ENCODE measurements at places on chromosomes 4 and X.

DNA sequence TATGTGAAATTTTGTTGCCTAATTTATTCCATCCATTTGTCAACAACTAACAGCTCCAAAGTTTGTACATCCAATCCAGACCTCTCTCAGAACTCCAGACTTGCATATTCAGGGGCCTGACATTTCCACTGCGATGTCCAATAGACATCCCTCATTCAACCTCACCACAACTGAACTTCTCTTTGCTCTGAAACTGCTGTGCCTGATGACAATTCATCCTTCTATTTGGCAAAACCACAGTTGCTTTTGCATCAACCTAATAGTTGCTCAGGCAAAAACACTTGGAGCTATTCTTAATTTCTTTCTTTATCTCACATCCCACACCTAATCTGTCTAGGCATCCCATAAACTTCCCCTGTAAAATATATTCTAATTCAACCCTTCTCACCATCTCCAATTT, 56.5 kb downstream of the ANTXR2 start:
- no peak for DNase-seq

GRCh38 chr4:113057891-113058290, 8.4 kb downstream of the ANK2 start:
- no peak for DNase-seq

DNA sequence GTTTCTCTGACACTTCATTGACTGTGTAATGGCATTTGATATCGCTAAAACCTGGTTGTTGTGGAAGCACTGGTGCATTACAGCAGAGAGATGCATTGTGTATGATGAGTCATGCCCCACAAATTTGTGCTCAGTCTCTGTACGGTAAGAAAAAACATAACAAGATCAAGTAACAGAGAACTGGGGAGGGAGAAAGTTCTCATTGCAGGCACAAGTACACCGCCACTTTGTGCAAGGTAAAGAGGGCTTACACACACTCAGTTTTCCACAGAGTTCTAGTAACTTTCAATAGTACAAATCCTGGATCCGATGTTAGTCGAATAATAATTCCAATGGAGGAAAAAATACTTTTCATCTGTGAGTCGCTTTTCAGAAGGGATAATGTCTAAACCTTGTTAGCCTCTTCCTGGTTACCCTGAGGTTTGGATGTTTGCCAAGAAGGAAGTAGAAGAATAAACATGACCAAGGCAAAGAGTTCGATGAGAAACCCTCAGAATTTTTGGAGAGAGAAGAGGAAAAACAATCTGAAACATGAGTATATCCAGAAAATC, 512.5 kb upstream of the SLIT2 start:
- no peak for DNase-seq

DNA sequence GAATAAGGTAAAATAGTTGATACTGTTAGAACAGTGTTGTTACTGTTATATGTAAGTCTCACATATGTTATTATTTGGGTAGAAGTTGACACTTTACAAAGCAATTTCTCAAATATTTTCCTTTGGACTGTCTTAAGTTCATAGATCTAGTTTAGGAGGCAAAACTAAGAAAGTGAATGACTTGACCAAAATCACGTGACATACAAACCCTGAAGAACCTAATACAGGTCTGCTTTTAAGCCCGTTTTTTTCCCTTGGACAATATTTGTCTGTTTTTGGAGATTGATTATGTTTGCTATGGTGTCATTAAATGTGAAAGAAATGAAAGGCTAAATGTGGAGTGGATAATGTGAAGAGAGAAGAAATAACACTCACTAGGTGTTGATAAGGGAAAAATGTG, 644.9 kb upstream of the PITX2 start:
- no peak for DNase-seq

DNA sequence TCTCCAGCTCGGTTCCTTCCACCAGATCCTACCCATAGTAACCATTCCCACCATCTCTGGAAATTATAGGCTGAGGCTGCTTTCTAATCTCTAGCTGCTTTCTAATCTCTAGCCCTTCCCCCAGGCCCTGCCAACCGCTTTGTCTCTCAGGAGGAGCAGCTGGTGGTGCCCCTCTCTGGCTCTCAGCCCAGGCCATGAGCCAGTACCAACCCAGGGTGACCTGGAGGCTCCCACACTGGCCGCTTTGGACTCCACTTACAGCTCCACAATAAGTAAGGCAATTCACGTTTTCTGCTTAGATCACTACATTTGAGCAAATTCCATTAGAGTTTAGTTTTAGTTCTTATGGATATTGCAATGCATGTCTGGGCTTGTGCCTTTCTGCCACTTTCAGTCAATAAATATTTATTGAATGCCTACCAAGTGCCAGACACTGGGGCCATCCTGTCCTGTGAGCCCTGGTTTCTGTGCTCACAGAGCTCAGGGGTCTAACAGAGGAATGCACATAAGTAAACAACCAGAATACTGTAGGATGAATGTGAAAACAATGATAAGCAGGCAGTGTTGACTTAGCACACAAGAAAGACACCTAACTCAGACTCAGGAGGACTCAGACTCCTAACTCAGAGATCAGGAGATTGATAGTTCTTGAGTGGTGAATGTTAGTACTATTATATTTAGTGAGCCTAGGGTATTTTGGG, 38.9 kb downstream of the SMC1A start:
- DNase-seq = no peak

DNA sequence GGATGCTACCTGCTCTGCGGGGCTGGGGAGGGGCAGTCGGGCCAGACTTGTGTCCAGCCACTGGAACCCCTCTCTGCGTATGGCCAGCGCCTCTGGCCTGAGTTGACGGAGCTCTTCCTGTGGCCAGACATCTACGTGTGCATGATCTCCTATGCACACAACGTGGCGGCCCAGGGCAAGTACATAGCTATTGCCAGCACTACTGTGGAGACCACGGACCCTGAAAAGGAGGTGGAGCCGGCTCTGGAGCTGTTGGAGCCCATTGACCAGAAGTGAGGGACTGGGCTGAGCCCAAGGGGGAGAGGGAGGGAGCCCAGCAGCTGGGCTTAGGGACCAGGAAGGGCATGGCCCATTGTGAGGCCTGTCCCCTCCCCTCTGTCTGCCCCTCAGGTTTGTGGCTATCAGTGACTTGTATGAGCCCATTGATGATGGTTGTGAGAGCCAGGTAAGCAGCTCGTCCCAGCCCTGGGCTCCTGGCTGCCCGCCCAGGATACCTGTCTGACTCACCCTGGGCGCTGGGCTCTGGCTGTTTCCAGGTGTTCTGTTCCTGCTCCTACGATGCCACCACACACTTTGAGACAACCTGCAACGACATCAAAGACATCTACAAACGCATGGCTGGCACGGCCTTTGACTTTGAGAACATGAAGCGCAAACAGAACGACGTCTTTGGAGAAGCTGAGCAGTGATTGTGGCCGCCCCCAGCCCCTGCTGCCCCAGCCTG, 1.8 kb upstream of the FAM50A start:
- no peak for DNase-seq

DNA sequence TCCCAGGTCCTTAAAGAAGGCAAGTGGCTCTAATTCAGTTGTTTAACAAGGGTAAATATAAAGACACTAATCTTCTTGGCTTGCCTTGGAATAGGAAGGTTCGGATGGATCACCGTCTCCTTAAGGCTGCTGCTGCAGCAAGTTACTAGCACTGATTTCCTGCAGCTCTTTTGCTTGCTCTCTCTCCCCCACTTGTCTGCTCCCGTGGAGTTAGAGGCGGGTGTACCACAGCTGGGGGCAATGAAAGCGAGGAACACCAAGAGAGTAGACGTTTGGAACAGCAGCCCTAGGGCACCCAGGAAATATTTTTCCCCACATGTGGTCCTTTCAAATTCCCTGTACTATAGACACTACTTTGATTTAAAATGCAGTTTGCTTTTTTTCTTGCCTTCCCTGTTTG, 202.2 kb downstream of the SH2D1A start:
- DNase-seq = no peak

DNA sequence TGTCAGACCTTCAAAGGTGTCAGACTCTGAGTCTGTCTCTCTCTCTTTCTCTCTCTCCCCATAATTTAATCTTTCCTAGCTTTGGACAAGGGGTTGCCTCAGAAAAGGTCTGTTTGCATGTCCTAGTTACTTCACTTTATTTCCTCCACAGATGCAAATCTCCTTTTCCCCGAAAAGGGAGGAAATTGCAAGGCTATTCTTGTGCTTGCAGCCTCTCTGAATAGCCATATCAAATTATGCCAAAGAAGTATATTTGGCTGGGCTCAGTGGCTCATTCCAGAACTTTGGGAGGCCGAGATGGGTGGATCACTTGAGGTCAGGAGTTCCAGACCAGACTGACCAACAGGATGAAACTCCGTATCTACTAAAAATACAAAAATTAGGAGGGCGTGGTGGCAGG, 145.6 kb upstream of the GATB start:
- DNase-seq = no peak

DNA sequence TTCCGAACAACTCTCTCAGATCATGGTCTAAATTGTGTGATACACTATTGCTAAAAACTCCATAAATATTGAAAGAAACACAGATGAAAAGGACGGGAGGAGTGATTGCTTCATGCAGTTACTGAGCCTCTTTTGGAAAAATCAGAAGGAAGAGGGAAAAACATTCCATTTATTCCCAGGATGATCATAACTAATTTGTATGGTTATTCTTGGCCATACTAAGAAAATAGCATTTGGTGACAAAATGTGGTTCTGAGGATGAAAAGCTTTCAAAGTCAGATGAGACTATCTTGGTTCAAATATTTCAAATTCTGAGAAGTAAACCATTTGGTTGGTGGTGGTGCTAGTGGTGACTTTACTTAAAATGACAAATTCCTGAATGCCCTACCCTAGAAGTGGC, 305.4 kb upstream of the LDB2 start:
- DNase-seq = no peak

DNA sequence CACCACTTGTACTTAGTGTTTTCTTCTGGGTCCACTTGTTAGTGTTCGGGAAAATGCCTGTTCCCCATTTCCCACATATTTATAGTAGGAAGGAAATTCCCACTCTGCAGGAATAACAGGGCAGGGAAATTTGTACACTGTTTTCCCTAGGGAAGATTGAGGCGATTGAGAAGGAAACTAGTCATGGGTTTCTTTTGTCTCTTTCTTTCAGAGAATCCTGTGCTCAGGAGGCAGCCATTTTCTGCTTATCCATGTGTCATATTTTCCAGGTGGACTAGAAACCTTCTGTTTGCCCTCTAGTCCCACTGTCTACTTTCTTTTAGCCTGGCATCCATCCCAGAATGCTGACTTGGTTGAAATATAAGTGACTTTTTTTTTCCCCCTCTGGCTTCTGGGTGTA, 299.1 kb upstream of the ANKRD50 start:
- no peak for DNase-seq

DNA sequence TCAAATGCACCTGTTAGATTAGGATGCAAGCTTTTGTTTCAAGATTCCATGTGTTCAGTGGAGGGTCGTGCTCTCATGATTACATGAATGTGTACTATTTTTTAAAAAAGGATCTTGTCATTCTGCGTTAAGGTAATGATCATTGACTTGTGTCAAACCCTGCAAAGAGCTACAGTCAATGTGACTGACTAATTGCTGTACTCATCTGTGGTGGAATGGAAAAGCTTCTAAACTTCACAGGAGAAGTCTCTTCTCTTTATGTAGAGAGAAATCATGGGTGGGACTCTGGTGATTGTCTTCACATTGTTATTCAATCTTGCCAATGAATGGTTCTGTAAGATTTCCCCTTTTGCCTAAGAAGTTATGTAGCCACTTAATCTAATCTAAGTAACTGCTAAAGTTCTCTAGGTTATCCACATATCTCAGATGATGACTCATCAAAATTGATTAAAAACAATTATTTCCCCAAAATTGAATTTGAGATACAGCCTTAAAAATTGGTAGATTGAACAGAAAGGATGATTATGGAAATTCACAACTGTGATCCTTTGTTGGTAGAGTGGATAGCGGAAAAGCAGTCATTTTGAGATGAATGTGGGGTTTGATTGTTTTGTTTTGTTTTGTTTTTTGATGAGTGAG, 6.7 kb downstream of the MAGEE1 start:
- no peak for DNase-seq

GRCh38 chrX:97145934-97146333, 262.2 kb downstream of the RPA4 start:
- no peak for DNase-seq

DNA sequence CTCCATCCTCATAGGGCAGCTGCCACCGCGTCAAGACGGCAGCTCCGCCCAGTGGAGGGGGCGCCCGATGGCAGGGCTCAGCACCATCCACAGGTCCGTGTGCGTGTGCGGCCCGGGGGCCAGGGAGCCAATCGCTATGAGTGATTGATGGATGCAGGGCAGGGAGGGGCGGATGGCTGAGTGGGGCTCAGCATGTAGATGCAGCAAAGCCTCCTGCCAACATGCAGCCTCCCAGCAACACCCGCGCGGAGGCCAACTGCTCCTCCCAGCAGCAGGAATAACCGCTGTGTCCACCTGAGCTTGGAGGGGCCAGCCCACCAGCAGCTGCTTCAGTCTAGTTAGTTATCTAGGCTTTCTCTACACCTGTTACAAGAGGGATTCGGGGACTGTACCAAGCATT, 77.4 kb downstream of the MTMR1 start:
- DNase-seq = no peak

DNA sequence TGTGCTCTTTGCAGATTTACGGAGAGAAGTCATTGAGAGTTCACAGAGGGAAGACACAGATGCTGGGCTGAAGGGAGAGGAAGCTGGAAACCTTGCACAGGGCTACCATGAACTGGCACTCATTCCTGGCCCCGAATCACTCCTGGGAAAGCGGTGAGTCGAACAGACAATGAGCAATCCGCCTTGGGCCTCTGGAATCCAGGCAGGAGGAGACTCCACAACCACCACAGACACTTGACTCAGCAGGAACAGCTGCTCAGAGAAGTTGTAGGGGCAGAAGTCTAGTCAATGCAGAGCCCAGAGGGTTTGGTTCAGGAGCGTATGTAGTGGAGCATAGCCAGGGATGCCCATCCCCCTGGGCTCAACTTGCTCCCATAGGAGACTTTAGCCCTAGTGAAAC, 62.8 kb upstream of the GRIA3 start:
- no peak for DNase-seq

GRCh38 chr4:156194896-156195295, 241.2 kb upstream of the CTSO start:
- DNase-seq = no peak

- DNase-seq = no peak
These were observed 67.9 kb downstream of the NHS start for GRCh38 chrX:17442898-17443297.

All from stimulated activated CD4-positive, alpha-beta T cell treated with anti-CD3 and anti-CD28 coated beads, Interleukin-1b, Interleukin-23, amount 100 ng/mL, for 1 hour (primary cell).